ENCODE measurements at places on chromosomes 16 and 17.

- peak; percentile 50 for DNase-seq
Measured at GRCh38 chr16:81885976-81886586, 107.0 kb downstream of the PLCG2 start.

GRCh38 chr17:75524269-75524969 is 1.1 kb upstream of the LLGL2 start:
- DNase-seq = no peak

- DNase-seq = no peak
Measured at GRCh38 chr17:20083156-20083859, 74.1 kb downstream of the SPECC1 start.

DNA sequence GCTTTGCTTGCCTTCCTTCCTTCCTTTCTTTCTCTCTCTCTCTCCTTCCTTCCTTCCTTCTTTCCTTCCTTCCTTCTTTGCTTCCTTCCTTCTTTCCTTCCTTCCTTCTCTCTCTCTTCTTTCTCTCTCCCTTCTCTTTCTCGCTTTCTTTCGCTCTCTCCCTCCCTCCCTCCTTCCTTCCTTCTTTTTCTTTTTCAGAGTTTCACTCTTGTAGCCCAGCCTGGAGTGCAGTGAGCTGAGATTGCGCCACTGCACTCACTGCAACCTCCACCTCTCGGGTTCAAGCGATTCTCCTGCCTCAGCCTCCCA is 17.9 kb downstream of the FOXJ1 start:
- DNase-seq = no peak

Data from A673 (cell line).